ENCODE measurements at places on chromosomes 12 and 14.
A peak's percentile ranks its signal among the peaks of the same experiment; 100 is the strongest.

DNA sequence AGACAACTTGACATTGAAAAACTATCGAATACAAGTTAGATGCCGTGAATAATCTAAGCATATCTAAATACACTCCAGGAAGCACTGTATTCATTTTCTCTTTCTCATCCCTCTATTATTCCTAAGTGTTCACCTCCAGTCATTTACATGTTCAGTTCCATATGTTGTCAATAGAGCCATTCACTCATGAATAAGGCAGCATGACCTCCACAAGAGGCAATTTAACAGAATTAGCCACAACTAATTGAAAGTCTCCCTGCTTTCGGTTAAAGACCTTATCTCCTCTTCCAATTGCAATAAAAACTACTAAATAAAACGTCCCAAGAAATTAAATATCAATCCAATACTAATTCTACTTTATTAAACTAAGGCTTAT is 1.8 kb downstream of the LRIG3 start:
- DNase-seq: peak; percentile 17

DNA sequence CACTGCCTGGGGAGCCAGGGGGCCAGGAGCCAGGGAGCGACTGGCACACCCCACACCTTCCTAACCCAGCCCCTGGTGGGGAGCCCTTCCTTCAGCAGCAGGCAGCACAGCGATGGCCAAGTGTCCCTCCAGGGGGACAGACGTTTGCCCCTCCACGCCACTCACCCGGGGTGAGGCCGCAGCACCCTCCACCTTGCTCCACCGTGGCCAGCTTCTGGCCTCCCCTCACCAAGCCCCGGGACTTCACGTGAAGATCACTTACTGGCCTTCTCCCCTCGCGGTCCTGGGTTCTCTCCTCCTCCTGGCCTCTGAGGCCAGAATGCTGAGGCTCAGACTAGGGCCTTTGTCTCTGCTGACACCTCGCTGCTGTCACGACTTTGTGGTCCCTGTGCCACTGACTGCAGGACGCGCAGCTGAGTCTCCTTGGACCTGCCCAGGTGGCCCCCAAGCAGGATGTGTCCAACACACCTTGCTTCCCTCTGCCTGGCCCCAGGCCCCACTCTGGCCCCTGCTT is 3.5 kb upstream of the ASPG start:
- no peak for DNase-seq

DNA sequence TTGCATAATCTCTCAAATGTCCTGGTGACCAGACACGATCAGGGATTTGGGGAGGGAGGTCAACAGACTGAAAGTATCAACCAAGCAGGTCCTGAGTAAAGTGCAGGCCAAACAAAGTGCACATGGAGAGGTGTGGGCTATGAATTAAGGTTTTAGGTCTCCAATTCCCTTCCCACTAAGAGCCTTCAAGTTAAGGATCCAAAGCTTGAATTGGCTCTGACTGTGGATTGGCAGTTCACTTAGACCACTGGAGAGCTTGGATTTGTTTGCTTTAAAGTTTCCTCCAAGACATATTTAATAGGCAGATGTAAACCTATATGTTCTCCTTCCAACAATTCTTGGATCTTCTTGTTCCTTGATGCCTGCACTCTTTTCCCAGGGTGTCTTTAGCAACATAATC is 129.6 kb upstream of the IGF1 start:
- no peak for DNase-seq

- DNase-seq: no peak
Measured at GRCh38 chr12:70271025-70271424, 27.8 kb downstream of the CNOT2 start.

DNA sequence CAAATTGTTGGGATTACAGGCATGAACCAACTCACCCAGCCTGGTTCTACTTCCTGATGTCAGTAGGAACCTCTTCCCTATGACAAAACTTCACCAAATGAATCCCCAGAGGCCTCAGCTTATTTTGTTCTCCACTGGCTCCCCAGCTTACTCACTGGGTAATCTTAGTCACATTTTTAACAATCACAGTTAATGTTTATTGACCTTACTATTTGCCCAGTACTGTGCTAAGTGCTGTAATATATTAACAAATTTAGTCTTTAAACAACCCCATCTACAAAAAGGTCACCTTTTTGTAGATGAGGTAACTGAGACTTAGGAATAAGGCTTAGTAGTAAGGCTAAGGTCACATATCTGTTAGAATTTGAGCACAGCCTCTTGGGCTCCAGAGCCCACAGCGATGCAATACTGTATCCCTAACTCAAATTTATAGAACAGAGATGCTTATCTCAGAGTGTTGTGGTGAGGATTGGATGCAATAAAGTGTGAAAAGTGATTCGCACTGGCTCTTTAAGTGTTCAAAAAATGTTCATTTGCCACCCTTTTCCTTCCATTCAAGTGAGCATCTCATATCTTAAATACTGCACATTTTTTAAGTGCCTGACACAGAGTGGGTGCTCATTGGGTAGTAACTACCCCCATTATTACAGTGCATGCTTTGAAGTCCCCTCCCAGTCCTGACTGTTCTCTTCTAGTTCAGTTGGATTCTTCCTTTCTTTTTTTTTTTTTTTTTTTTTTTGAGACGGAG is 146.4 kb upstream of the ARHGAP5 start:
- no peak for DNase-seq

DNA sequence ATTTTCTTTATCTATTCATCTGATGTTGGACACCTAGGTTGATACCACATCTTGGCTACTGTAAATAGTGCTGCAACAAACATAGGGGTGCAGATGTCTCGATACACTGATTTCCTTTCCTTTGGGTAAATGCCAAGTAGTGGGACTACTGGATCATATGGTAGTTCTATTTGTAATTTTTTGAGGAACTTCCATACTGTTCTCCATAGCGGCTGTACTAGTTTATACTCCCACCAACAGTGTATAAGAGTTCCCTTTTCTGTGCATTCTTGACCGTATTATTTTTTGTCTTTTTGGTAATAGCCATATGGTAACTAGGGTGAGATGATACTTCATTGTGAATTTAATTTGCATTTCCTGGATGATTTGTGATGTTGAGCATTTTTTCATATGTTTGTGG is 71.8 kb downstream of the LRP6 start:
- DNase-seq: no peak

DNA sequence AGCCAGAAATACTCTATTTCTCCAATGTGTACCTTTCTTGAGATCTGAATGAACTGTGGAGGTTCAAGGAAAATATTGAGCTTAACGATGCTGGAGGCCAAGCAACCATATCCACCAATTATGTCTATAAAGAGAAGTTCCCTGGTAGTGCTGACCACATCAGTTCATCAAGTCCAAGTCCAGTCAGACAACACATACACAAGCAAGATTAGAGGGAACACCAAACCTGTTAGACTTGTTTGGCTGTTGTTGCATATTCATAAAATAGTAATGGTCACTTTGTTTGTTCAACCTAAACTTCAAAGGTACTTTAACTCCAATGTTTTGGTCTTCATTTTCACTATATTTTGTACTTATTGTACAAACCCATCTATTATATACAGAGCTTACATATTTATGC is 81.6 kb downstream of the LMO3 start:
- DNase-seq: no peak

- DNase-seq: peak; percentile 77
Measured at GRCh38 chr12:24991209-24992049, 42.5 kb upstream of the BCAT1 start.

DNA sequence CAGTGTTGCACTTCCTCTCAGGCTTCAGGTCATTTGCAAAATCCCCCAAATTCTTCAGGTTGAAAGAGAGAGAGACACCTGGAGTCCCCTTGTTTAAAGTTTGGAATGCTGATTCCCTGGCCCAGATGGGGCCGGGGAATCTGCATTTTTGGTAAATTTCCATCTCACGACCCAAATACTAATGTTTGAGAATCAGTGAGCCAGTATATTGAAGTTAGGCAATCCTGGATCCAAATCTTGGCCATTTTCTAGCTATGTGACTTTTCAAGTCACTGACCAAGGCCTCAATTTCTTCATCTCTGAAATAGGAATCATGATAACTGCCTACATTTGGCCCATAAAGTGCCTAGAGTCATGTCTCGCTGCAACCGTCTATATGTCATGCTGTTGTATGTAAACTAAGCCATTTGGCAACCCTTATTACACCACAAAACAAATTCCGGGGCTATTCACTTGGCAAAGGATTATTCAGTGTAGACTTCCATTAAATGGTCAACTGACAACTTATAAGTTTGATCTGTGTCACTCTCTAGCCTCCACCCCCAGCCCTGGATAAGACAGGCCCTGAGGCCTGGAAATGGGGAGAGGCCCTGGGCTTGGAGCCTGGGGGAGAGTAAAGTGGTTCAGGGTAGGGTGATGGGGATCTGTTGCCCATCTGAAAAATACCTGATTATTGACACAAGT is 3.7 kb upstream of the ZFP36L1 start:
- DNase-seq: no peak

DNA sequence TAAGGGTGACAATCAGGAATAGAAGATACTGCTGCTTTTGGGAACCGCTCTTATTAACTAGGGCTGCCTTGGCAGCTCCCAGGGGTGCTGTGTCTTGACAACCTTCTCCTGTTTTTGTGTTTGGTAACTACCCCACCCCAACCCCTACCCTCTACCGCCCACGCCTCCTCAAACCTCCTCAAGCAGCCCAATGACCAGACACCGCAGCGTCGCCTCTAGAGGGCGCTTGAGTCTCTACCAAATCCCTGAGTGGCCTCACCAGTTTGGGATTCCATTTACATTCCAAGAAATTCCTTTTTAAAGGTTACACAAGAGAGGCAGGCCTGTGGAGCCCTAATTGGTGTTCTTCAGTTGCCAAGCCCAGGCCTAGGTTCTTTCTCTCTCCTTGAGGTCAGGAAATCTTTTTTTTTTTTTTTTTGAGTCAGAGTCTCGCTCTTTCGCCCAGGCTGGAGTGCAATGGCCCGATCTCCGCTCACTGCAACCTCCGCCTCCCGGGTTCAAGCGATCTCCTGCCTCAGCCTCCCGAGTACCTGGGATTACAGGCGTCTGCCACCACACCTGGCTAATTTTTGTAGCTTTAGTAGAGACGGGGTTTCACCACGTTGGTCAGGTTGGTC is 72.4 kb upstream of the USP44 start:
- DNase-seq: peak; percentile 88

DNA sequence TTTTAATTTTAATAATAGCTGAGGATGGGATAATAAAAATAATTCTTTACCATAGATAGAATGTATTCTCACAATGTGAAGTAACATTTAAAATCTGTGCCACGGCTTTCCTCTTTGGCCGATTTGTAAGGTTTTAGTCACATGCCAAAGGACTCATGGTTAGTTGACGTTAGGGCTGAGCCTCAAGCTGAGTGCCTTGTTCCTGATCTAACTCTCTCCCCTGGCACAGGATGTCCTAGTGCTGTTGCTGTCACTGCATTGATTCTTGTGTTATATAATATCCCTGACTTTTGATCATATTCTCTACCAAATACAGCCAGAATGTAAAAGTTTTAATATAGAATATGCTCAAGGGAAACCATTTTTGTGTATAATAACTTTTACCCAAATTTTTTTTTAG is 144.3 kb downstream of the PELI2 start:
- DNase-seq: no peak

DNA sequence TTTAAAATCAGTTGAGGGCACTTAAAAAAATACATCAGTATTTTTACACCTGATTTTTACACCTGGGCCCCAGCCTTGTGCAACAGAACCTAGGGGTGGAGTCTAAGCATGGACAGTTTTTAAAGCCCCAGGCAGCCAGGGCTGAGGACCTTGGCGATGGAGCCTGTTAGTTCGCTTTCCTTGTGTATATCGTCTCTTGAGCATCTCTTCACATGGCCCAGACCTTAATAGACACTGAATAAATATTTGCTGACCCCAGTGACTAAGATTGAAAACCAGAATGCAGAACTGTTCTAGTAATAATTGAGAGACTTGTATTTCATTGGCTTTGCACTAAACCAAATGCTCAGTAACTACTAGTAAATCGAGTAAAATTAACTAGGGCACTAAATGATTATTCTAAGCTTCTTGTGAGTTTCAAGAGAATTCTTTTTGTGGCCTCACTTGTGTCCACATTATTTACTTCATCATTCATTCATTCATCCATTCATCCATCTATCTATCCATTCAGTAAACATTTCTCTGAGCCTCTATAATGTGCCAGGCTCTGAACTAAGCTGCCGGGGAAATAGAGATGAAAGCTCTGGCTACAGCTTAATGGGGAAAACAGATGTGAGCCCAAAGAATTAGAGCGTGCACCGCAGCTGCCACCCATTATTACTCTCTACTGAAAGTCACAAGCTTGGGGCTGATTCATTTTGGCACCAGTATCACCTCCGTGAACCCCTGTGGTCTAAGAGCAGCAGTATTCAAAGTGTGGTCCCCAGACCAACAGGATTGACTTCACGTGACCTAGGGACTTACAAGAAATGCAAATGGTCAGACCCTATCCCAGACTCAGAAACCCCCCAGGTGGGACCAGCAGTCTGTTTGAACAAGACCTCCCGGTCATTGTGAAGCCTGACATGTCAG is 30.7 kb upstream of the BCL7A start:
- no peak for DNase-seq

DNA sequence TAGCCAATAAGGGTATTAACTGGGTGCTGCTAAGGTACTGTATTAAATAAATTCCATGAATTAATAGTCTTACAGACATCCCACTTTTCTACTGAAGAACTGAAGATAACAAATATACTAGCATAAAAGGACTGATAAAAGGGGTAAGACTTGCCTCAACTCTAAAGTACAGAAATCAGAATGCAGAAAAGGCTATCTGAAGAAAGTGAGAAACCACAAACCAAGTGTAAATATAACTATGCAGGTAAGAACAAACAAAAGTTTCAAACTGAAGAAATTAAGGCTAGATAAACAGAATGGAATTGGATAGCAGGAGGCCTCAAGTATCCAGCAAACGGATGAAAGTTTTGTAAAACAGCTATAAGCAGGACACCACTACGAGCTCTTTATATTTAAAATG is 29.5 kb downstream of the YAF2 start:
- no peak for DNase-seq

GRCh38 chr14:20603813-20604690 is 12.9 kb upstream of the RNASE12 start:
- DNase-seq: no peak

- DNase-seq: no peak
Measured at GRCh38 chr12:6478416-6478815, 7.9 kb upstream of the VAMP1 start.

- no peak for DNase-seq
Measured at GRCh38 chr14:101713621-101714349, 47.7 kb upstream of the PPP2R5C start.

- peak; percentile 6 for DNase-seq
Measured at GRCh38 chr12:69102856-69103255, 136.5 kb upstream of the CPSF6 start.

GRCh38 chr12:120261951-120262851 is 3.3 kb downstream of the PXN start:
- peak; percentile 87 for DNase-seq

DNA sequence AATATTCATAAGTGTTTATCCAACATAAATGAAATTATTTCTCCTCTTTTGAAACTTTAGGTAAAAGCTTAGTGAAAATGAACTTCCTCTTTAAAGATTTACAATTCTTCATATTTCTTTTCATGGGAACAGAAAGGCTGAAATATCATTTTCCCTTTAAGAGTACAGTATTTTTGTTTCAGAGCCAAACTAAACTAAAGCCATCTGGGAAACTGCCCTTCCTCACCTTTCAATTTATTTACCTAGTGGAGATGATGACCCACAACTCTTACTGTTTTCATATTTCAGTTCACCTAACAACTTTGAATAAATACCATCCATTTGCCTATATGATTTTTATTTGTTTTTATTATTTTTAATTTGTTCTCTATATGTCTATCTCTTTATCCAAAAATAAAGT is 105.4 kb downstream of the ALX1 start:
- DNase-seq: no peak

- DNase-seq: no peak
Measured at GRCh38 chr14:53934778-53935414, 21.7 kb downstream of the BMP4 start.

GRCh38 chr12:40208707-40209446 is 15.9 kb upstream of the LRRK2 start:
- DNase-seq: no peak

Data from SK-MEL-5 (cell line).